Cortex of kidney (tissue), 1 donor: ENCODE measurements at places on chromosomes 3 and 15.

DNA sequence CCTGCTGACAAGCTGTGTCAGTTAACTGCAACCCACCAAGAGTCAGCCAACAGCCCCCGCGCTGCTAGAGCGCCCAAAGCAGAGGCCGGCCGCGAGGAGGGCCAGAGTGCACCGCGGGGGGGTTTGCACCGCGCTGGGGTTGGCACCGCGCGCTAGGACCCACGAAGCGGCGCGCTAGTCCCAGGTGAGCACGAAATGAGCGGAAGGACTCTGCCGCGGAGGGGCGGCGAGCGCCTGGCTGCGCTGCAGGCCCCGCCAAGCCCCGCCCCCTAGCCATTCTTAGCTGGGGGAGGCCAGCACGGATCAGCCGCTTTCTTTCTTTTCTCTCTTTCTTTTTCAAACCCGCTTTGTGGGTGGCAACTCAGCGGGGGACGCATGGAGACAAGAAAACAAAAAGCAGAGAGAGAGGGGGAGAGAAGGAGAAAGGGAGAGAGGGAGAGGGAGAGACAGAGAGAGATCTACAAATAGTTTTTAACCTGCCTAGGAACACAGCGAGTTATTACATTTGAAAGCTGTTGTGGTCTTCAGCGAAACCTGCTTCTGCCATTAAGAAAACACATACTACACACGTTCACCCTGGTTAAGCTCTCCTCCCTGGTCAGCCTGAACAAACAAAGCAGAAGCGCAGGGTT is 6.9 kb upstream of the FOXB1 start:
- DNase-seq: no peak

- no peak for DNase-seq
Measured at GRCh38 chr3:107919239-107919638, 171.6 kb downstream of the CD47 start.

- DNase-seq: no peak
Measured at GRCh38 chr15:66131831-66132230, 121.7 kb downstream of the MEGF11 start.

DNA sequence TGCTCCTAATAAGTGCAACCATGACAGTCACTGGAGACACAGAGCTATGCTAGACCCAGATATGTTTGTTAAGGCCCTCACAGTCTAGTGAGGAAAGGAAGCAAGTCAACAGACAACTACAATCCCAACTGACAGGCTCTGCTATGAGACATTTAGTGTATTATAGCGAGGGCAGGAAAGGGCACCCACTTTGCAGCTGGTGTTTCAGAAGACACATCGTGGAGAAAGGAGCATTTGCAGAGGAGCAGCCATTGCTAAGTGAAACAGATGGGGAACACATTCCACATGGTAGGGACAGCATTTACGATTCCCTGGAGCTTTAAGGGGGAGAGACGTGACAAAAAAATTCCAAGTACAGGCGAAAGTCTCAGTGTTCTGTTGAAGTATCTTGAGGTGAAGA is 685.6 kb downstream of the AGBL1 start:
- no peak for DNase-seq

DNA sequence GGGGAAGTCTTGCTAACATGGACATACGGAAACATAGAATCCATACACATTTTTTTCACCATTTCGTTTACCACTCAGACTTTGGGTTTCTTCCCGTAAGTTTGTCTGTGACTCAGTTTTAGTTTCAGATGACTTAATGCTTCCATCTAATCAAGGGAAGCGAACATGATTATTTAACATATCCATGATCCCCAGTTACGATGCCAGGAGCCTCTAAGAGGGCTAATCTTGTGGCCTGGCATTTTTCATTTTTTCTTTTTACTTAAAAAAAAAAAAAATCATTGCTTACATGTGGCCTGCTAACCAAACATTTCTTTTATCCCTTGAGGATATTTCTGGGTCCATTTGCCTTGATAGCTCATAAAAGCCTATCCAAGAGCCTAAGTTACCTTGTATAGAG is 20.2 kb upstream of the PLOD2 start:
- no peak for DNase-seq

DNA sequence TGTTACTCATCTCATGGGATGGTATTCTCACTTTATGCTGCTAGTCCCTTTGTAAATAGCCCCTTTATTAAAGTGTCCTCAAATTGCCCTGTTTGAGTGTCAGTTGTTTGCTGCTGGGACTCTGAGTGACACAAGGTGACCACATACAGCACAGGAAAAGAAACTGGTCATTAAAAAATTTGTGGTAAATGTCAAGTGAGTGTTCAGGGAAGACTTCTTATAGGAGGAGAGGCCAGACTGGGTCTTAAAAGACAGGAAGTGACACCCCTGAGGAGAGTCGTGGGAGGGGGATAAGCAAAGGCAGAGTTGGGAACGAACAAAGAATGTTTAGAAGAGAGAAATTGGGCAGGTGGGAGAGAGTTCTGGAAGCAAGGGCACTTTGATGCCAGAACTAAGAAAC is 35.2 kb downstream of the CCR3 start:
- no peak for DNase-seq

DNA sequence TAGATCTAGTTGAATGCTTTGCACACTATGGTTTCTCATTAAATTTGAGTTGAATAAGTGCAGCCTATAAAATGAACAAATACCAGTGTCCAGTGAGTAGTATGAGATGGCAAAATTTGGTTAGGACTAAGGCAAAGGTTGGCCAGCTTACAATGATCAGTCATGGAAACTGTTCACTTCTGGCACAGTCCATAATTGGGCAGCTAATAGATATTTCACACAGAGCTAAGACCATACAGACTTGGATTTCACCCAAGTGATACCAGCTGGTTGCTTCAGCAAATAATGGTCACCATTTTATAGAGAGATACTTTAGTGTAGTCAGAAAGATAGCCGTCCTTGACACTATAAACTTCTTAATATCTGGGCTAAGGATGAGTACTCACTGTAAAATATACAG is 15.7 kb downstream of the GAP43 start:
- DNase-seq: no peak

DNA sequence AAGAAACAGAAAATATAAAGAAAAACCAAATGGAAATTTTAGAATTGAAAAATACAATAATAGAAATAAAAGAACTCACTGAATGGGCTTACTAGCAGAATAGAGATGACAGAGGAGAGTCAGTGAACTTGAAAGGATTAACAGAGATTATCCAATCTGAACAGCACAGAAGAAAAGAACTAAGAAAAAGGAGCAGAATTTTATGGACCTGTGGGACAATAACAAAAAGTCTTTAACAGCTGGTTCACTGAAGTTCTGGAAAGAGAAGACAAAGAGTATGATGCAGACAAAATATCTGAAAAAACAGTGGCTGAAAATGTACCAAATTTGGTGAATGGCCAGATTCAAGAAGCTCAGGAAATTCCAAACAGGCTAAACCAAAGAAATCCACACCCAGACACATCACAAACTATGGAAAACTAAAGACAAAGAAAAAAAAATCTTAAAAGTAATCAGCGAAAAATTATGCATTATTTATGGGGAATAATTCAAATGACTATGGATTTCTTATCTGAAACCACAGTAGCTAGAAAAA is 9.7 kb upstream of the GNB5 start:
- DNase-seq: no peak

GRCh38 chr3:45555086-45555591 is 39.4 kb upstream of the LIMD1 start:
- no peak for DNase-seq

DNA sequence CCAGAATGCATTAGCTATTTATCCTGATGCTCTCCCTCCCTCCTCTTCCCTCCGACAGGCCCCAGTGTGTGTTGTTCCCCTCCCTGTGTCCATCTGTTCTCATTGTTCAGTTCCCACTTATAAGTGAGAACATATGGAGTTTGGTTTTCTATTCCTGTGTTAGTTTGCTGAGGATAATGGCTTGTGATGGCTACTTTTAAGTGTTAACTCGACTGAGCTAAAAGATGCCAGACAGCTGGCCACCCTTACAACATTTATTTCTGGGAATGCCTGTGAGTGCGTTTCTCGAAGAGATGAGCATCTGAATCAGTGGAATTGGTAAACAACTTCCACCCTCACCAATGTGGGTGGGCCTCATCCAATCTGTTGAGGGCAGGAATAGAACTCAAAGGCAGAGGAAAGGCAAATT is 24.7 kb upstream of the TM2D3 start:
- DNase-seq: no peak

DNA sequence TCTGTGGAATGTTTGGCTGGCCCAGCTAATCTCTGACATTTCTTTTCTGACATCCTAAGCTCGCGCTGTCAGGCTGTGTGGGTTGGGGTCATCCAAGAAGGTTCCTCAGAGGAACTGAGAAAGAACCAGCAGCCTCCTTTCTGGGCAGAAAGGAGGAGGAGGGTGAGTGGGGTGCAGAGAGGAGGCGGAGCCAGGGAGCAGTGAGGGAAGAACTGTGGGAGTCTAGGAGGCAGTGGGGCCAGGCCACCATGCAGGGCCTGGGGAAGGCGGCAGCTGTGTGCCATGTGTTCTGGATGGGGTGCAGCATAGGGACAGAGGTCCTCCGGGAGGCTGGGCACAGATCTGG is 5.3 kb downstream of the SEMA7A start:
- no peak for DNase-seq

- DNase-seq: no peak
Measured at GRCh38 chr3:53131096-53131495, 861 bp upstream of the RFT1 start.

GRCh38 chr3:131390331-131390730 is 8.8 kb downstream of the NUDT16 start:
- DNase-seq: no peak

GRCh38 chr3:114242947-114243346 is 5.6 kb upstream of the ZNF80 start:
- no peak for DNase-seq

DNA sequence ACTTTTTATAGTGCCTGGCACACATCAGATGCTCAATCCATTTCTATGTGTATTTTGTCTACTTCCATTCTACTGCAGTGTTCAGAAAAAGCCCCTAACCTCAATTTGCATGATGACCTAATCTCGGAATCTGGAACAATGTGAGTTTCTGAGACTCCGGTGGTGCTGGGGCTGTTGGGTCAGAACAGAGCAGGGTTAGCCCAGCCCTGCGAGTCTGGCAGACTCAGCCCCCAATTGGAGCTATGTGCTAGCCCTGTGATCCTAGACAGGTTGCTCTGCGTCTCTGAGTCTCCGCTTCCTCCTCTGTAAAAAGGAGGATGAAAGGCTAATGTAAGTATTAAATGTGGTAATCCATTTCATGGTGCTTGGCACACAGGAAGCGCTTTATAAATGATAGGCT is 95.0 kb upstream of the ICE2 start:
- DNase-seq: no peak

DNA sequence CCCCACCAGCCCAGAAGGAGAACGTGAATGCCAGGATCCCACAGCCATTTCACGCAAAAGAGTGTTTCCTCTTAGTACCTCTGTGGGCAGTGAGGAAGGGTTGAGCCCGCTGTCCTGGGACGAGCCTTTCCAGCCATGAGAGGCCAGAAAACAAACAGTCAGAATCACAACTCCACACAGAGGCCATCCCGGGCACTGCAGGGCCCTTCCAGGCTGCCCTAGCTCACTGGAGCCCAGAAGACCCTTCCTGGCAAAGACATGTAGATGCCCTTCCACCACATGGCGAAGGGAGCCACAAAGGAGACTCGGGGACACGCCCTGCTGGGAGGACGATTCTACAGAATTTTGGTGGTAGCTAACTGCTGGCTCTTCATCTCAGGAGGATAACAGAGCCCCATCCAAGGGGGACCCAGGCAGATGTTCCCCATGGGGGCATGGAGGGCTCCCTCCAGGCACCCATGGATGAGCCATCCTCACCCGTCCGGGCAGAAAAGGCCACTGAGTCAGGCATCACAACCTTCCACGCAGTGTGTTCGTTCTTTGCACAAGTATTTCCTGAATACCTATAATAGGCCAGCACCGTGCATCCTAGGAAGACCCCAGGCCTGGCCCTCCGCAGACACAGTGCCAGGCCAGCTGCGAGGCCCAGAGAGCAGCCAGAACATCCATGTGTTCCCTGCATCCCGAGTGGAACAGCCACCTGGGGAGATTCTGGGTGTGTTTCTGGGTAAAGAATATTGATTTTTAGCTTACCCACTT is 47.2 kb downstream of the SLC12A8 start:
- DNase-seq: no peak

DNA sequence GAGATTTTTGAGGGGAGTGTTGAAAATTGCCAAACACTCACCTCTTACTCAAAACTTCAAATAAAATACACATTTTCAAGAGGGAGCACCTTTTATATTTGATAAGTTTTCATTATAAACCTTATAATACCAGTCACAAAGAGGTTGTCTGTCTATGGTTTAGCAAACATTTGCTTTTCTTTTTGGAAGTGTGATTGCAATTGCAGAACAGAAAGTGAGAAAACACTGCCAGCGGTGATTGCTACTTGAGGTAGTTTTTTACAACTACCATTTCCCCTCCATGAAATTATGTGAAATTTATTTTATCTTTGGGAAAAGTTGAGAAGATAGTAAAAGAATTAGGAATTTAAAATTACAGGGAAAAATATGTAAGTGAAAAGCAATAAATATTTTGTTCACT is 20.1 kb downstream of the DIPK2A start:
- no peak for DNase-seq

DNA sequence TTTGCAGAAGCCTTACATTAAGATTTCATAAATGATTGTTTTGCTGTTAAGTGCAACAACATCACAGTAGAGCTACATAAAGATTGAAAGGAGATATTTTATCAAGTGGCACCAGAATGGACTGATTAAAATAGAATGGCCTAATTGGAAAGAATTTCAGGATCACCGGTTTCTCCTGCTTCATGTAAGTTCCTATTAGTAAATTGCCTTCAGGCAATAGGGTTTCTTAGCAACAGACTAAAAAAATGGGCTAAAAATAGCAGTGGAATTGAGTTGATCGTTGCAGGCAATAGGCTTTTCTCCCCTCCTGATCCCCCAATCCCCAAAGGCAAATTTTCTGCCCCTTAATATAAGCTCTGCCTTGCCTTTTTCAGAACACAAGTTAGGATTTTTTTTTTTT is 917 bp downstream of the LNP1 start:
- DNase-seq: no peak

DNA sequence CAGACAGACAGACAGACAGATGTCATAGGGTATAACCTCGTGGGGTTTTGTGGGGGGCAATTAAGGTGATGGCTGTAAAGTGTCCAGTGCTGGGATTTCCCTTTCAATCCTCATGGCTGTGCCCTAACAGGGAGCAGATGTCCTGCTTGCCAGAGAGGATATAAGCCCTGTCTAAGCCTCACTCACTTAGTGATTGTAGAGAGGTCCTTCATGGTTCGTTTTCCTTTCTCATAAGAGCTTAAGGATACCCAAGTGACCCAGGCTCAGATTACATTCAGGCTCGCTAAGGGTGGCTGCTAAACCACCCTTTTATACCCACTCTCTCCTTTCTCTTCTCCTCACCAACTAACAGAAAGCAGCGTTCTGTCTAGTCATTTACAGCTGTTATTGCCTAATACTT is 19.2 kb downstream of the LYSMD2 start:
- DNase-seq: no peak

GRCh38 chr3:197942956-197943556 is 6.9 kb upstream of the RPL35A start:
- DNase-seq: no peak

- DNase-seq: no peak
Measured at GRCh38 chr3:6806991-6807390, 53.9 kb upstream of the GRM7 start.

- no peak for DNase-seq
Measured at GRCh38 chr3:105956306-105956705, 87.5 kb upstream of the CBLB start.
